ENCODE measurements at places on chromosomes 11 and 22. TPM values are rescaled to one million over a fixed set of nuclear protein-coding genes. Genes with fewer than 3 reads are reported as not detected.

MMP8 gene
- not detected for total RNA-seq

CALCB gene
- total RNA-seq: not detected

PRR33 gene
- total RNA-seq: not detected

DCHS1 gene
- total RNA-seq: 0.11 TPM

MS4A3 gene
- not detected for total RNA-seq

LIF gene
- 0.17 TPM for total RNA-seq

PCSK7 gene
- total RNA-seq: 33.8 TPM

IFITM10 gene
- total RNA-seq: 0.14 TPM

EFEMP2 gene
- 16.4 TPM for total RNA-seq

TTLL8 gene
- total RNA-seq: not detected

ACRV1 gene
- not detected for total RNA-seq

CD248 gene
- not detected for total RNA-seq

GP1BB gene
- total RNA-seq: 0.54 TPM

P2RY6 gene
- not detected for total RNA-seq

KREMEN1 gene
- total RNA-seq: 19.3 TPM

MS4A15 gene
- total RNA-seq: not detected

SERPIND1 gene
- total RNA-seq: not detected
